ENCODE measurements at places on chromosomes 12 and 14. TPM values are rescaled to one million over a fixed set of nuclear protein-coding genes. Genes with fewer than 3 reads are reported as not detected.
A peak's percentile ranks its signal among the peaks of the same experiment; 100 is the strongest.

Gene TMTC2
- total RNA-seq, result 15.9 TPM

- no peak for DNase-seq
Observed at GRCh38 chr14:99066378-99066777, 205.6 kb downstream of the BCL11B start.

DNA sequence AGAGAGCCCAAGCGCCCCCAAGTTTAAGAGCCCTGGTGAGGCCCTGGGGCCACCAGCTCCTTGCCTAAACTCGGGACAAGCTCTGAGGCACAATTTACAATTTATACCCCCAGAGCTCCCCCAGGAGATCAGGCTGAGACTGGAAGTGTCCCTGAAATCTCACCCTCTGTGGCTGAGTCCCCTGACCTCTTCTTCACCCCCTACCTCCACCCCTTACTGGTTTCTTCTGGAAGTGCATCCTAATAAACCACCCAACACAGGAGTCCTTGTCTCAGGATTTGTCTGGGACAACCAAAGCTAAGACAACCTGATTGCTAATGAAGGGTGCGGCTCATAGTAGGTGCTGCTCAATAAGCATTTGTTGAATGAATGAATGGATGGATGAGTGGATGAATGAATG lies 206.4 kb downstream of the BCL11B start:
- no peak for DNase-seq

- no peak for DNase-seq
Observed at GRCh38 chr12:124394462-124395128, 99.7 kb downstream of the RFLNA start.

DNA sequence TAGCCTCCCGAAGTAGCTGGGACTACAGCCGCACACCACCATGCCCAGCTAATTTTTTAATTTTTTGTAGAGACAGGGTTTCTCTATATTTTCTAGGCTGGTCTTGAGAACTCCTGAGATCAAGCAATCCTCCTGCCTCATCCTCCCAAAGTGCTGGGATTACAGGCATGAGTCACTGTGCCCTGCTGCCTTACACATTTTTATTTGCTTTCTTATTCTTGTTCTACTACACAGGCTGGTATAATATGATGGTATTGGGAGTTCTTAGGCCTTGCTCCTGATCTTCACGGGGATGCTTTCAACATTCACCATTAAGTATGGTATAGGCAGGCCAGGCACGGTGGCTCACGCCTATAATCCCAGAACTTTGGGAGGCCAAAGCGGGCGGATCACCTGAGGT lies 21.2 kb downstream of the DGLUCY start:
- no peak for DNase-seq

DNA sequence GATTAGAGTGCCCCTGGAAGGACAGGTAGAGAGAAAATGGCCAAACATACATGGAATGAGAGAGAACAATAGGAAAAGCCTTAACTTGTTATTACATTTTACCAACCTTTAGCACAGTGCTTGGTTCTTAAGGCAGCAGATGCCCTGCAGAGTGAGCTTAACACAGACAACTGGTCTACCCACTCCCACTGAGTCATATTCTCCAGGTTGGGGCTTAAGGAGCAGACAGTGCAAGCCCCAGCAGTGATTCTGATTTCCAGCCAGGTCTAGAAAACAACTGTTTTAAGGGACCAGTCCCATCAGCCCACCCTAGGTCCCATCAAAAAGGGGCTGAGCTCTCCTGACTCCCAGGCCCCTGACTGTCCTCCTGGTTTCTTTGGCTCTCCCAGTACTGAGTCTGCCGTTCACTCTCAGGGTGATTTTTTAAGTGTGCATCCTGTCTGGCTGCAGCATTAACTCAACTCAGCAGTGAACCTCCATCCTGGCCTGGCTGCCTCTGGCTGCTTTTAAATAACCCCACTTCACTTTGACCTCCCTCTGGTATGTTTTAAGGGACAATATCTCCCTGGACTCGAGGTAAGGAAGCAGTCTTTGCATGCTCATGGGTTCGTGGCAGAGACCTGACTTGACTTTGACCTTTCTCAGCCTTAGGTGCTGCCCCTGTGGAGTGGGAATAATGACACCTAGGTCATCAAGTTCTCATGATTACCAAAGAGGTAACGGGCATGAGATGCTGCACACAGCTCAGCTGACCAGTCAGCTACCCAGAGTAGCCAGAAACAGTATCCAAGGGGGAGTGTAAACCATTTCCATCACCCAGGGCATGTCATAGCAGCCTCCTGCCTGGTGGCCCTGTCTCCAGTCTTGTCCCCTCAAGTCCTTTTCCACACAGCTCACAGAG lies 210.7 kb upstream of the PWP1 start:
- DNase-seq, result no peak

- no peak for DNase-seq
Observed at GRCh38 chr14:82710267-82710841, 1176.7 kb upstream of the SEL1L start.

Gene CCDC197
- not detected for total RNA-seq

GRCh38 chr14:95815226-95815690 lies 61.4 kb upstream of the TUNAR start:
- DNase-seq, result no peak

DNA sequence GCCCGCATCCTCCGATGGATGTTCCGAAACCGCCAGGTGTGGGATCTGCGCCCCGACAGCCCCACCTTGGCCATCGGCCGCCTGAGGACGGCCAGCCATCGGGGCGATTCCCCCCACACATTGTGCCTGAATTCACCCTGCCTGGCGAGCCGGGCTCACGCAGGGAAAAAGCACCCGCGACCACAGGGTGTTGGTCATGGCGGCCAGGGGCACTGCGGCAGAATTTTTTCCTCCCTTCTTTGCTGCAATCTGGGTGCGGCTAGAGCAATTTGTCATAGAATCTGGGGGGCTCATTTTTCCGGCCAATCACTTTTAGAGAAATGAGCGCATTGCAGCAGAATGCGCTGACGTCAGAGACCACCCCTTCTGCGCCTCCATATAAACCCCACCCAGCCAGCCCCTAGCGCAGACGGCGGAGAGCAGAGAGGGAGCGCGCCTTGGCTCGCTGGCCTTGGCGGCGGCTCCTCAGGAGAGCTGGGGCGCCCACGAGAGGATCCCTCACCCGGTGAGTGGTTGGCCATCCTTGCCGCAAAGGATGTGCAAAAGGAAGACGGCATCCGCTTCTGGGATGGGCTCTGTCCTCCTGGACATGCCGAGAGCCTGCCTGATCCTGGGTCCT lies at the start of gene MEG3:
MEG3 (plus strand) TSS at position 406 of the 619 bp plus-strand sequence.
- DNase-seq, result no peak

Gene CLEC2A
- not detected for total RNA-seq

DNA sequence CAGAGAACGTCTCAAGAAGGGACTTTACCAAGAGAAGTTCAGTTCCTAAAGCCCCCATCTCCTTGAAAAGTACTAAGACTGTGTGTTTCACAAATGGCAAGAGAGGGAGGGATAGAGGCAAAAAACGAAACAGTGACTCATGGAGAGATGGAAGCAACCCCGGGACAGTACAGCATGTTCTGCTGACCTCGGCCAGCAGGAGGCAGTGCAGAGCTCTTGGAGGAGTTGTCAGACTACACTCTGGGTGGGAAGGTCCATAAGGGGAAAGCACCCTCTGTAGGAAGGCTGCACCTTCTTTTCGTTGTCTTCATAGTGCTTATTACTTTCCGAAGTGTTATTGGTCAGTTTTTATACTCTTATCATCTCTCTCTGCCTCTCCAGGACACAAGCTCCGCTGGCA lies 525.2 kb upstream of the CCDC196 start:
- peak; percentile 15 for DNase-seq

GRCh38 chr14:80491131-80491530 lies 279.8 kb upstream of the DIO2 start:
- no peak for DNase-seq

DNA sequence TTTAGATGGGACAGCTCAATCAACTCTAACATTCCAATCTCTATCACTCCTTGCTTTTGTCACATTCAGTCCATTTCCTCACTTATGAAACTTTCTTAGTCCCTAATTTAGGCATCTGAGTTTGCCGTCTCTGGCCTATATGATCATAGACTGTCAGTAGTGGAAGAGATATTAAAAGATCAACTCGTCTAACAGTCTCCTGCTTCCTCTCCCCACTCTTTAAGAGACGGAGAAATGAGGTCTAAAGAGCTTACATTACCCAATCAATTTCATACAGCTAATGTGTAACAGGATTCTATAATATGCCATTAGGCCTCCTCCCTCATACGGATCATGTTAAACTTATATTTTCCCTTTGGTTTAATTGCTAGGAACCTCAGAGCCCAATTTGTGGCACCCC lies 6.5 kb upstream of the ATP23 start:
- no peak for DNase-seq

Gene PLEK2
- 0.41 TPM for total RNA-seq

GRCh38 chr14:35878272-35879150 lies 52.4 kb downstream of the BRMS1L start:
- no peak for DNase-seq

Gene HELB
- 3.3 TPM for total RNA-seq

GRCh38 chr12:89923091-89923490 lies 214.5 kb upstream of the ATP2B1 start:
- no peak for DNase-seq

GRCh38 chr12:30962047-30962446 lies 35.5 kb downstream of the TSPAN11 start:
- no peak for DNase-seq

Gene OR4Q2
- not detected for total RNA-seq

Gene NEK9
- 20.0 TPM for total RNA-seq

Gene SUSD6
- 4.9 TPM for total RNA-seq

DNA sequence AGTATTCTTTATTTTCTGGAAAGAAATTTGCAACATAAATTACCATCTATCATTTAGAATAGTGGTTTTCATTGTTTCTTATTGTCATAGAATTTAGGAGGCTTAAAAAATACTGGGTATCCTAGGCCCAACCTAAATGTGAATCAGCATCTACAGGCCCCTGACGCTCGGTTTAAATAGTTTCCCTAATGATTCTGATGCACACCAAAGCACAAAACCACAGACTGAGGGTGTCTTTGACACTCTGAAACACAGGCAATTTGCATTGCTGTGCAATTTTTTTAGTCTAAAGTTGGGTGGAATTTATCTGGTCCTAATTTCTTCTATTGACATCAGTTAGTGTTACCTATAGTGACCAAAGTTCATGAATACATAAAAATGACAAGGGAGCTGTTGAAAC lies 87.6 kb upstream of the SSTR1 start:
- no peak for DNase-seq

DNA sequence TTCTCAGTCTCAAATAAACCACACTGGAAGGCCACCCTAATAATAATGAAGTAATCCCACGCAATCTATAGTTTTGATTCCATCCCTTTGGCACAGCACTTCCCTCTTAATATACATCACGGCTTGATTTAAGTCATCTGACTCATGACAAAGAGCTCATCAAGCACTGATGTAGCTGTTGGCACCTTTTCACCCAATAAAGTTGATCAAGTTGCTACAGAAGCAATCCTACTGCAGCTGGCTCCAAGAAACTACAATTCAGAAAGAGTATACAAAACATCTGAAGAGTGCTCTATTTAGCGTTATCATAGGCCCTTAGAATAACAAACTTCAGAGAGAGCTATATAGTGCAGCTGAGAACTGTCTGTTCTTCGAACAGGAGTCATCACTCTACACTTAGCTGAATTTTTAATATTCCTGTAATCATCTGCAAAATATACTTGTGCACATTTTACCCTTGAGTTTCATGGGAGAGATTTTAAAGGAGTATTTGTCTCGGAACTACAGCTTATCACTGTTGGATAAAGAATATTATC lies 94.9 kb downstream of the OSBPL8 start:
- no peak for DNase-seq

Gene KRT85
- total RNA-seq, result not detected

GRCh38 chr12:107622001-107622400 lies 63.6 kb upstream of the PWP1 start:
- no peak for DNase-seq
